ENCODE measurements at places on chromosomes 3 and 15. TPM values are rescaled to one million over a fixed set of nuclear protein-coding genes. Genes with fewer than 3 reads are reported as not detected.

IL12A gene
- 2.8 TPM for polyA plus RNA-seq

DNA sequence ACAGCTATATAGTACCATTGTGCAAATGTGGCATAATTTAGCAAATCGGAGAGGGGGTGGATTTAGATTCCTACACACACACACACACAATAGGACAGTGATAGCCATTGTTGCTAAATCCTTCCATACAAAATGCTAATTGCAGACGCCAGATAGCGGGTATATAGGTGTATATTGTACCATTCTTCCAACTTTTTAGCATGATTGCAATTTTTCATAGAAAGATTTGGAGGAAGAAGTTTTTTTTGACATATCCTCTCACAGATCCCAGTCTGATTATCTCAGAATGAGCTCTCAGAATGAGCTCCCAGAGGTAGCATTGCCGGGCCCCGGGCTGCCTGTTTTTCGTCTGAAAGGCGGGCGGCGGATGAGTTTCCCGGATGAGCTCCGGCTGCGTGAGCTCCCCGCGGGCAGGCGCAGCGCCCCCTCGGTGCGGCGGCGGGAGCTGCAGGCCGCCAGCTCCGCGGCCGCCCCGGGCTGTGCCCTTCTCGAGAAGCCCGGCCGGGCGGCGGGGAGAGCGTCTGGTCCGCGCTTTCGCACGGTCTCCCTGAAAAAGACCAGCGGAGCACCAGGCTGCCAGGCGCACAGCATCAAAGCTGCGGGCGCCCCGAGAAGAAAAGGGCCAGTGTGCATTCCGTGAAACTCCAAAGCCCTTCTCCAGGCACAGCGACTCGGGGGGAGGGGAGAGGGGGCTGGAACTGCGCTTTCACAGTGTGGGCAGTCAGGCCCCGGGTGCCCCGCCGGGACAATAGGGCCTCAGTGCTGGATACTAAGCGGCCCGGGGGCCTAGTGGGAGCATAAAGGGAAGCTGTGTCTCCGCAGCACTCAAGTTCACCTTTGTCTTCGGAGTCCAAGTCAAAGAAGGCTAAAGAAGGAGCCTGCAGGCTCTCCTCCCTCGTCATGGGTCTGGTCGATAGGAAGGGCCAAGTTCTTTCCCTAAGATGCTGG, 12.0 kb upstream of the SHC4 start:
- no peaks in the 10 kb centered on the region for H3K36me3 ChIP-seq
- peak overlapping the region; percentile 60 for H3K4me3 ChIP-seq
- H3K27me3 ChIP-seq, result no peaks in the 10 kb centered on the region

DNA sequence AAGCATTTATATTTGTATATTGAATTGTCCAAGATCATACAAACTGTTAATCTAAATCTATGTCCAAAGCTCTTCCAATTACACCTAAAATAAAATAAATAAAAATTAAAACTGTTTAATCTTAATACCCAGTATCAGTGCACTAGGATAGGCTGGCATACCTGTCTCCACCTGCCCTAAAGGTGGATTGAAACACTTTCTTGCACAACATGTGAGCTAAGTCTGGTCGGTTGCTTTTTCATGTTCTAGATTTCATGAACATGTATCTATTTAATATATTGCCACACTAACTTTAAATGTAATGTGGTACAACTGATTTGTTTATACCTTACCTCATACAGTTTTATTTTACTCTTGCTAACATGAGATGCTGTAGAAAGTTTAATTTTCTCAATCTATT, 193.0 kb downstream of the VGLL3 start:
- no peaks in the 10 kb centered on the region for H3K36me3 ChIP-seq
- H3K27ac ChIP-seq, result no peak overlapping the region
- H3K4me1 ChIP-seq, result peaks cover 2% of the 10 kb centered on the region
- H3K4me3 ChIP-seq, result no peak overlapping the region
- no peak for DNase-seq

- no peaks in the 10 kb centered on the region for H3K4me1 ChIP-seq
- H3K36me3 ChIP-seq, result no peaks in the 10 kb centered on the region
- DNase-seq, result no peak
Observed at GRCh38 chr15:93762036-93762435, 469.3 kb upstream of the MCTP2 start.

DNA sequence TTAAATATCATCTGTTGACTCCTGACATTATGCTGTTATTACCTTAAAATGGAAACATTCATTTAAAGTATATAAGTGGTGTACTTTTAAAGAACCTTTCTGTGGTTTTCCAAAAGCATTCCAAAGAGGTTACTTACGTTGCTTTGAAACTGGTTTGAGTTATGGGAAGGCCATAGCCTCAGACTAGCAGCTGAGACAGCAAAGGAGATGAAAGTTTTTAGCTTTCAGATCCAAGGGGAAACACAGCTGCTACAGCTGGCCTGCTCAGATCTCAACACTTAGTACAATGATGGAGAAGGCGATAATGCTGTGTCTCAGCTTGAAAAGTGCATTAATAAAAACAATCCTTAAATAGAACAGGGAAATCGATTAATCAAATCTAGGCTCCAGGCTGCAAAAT, 921.1 kb downstream of the ROBO1 start:
- no peak overlapping the region for H3K27ac ChIP-seq
- H3K27me3 ChIP-seq, result no peaks in the 10 kb centered on the region
- no peak overlapping the region for H3K4me3 ChIP-seq
- no peaks in the 10 kb centered on the region for H3K4me1 ChIP-seq
- no peaks in the 10 kb centered on the region for H3K36me3 ChIP-seq

- peak within 1 kb of the TSS; percentile 90 for H3K4me3 ChIP-seq
- H3K36me3 ChIP-seq, result peaks cover 24% of the 10 kb centered on the region
- DNase-seq, result peak; percentile 80
- H3K27ac ChIP-seq, result peak within 1 kb of the TSS; percentile 76
- peaks cover 15% of the 10 kb centered on the region for H3K4me1 ChIP-seq
Observed at GRCh38 chr15:90201130-90201943, at the start of gene SEMA4B. SEMA4B (plus strand) TSS chr15:90201330; CDS start chr15:90201579, 249 bp downstream.

- H3K4me1 ChIP-seq, result no peaks in the 10 kb centered on the region
- no peak overlapping the region for H3K4me3 ChIP-seq
- H3K27ac ChIP-seq, result no peak overlapping the region
- no peak for DNase-seq
- H3K36me3 ChIP-seq, result no peaks in the 10 kb centered on the region
Observed at GRCh38 chr15:62278534-62278933, 113.4 kb upstream of the C2CD4B start.
